CD4-positive, alpha-beta T cell treated with Interleukin-6 for 4 hours (primary cell): ENCODE measurements at places on chromosomes 11 and 22.

DNA sequence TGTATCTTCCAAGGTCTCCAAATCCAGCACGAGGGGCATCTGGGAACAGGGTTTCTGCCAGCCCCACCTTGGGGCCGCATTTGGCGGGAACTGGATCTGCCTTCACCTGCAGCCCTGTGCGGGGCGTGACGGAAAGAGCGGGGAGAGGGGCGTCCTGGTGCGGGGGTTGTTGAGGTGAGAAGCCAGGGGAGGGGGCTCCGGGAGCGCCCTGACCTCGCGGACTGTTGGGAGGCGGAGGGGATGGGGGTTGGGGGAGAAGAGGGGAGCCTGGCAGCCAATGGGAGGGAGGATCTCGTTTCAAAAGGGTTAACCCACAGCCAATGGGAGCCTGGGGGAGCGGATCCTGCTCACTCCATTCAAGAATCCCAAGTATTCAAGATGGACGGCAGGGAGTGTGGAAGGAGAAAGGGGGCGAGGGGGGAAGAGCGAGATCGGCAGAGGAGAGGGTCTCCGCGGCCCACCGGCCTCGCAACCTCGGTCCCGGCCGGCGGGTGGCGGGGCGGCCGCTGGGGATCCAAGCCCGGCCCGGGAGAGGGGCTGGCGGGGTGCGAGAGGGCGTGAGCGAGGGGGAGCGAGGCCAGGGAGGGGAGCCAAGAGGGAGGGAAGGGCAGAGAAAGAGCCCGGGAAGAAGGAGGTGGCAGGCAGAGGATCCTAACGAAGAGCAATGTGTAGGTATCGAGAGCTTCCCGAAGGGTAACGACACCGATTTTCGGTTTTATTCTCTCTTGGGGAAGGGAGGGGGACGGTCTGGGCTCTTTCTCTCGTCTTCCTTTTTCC, 11.5 kb downstream of the YPEL4 start:
- DNase-seq: no peak

GRCh38 chr11:115993590-115993989, 489.4 kb upstream of the CADM1 start:
- no peak for DNase-seq

DNA sequence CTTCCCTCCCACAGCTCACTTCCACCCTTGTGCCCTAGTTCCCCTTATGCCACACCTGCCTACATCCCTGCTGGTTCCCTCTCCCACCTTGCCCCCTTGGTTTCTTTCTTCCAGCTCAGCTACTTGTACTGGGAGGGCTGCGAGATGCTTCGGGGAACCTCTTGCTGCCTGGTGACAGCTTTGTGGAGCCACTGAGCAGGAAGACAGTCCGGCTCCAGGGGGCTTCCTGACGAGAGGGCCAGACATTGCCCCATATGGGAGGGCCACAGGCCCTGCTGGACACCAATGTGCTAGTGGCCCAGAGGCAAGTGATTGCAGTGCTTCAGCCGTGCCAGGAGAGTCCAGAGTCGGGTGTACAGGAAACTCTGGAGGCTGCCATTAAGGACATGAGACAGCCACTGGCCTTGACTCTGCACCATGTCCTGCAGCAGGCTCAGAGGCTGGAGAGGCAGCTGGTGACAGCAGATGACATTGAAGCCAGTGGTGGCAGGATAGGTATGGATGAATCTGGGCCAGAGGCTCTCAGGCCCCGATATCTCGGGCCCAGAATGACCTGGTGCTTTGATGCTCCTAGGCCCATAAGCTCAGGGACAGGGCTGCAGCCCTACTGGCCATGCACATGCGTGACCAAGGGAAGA, 54.3 kb downstream of the BTG4 start:
- DNase-seq: no peak

- DNase-seq: no peak
Observed at GRCh38 chr22:41752011-41752970, 48.2 kb upstream of the CCDC134 start.

GRCh38 chr11:17770048-17770652, 35.6 kb downstream of the KCNC1 start:
- DNase-seq: no peak

DNA sequence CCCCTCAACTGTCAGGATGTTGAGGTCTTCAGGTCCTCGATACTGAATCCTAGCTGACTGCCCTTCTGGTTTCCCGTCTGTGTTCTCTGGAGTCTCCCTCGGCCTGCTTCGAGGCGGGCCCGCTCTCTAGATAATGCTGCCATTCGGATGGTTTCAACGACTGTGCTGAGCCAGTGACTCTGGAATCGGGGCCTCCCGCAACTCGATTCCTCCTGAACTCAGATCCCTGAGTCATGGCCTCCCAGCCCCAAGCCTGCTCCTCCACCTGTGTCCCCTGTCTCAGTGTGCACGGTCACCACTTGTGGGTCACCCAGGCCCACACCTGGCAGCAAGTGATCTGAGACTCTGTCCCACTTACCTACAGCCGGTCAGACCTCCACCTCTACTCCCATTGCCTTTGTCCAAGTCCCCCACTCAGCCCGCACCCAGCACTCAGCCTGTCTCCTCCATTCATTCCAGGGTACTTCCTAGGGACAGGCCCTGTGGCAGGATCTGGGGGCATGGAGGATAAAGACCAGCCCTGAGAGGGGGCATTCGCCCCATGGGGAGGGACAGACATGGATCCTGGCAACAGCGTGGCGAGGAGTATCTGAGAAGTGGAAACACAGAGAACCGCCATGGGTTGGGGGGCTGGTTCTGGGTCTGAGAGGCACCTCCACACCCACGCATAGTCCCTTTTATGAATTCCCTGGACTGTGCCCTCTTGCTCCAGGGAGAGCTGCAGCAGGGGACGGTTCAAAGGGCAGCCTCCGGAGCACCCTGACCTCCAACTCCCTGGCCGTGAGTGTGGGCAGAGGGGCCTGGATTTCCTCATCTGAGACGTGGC, 14.3 kb downstream of the MPST start:
- DNase-seq: no peak

GRCh38 chr11:35494957-35495490, 30.4 kb downstream of the PAMR1 start:
- no peak for DNase-seq

DNA sequence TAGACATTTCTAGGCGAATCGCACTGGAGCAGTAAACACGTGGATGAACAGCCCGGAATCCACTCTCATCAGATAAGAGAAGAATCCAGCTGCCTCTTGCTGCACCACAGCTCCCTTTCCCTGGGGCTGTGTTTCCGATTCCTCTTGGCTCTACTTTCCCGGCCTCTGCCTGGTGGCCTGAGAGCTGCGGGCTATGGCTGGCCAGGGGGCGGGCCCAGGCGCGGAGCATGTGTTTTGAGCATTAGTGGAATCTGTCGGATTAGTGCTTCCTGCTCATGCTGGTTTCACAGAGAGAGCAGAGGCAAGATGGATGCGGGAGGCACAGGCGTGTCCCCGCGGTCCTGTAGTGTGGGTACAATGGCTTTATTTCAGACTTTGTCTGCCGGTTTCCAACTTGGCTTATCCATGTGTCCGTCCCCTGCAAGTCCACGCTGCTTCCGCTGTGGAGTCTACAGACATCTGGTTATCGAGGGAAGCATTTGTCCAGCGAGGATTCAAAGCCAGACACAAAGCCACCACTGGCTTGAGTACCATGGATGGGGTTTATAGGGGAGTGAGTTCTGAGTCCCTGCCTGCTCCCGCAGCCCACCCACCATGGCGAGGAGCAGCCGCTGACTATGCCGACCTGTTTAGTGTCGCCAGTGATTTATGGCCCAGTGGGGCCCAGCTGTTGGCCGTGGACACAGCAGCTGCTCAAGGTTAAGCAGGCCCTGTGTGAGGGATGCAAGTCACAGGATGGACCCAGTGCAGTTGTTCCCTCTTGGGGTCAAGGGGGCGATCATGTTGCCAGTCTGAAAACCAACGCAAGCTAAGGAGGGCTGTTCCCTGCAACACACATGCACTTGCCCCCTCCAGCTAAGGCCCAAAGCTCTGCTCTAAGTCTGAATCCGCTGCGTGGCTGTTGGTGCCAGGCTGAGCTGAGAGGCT, 43.3 kb upstream of the EP300 start:
- DNase-seq: no peak

DNA sequence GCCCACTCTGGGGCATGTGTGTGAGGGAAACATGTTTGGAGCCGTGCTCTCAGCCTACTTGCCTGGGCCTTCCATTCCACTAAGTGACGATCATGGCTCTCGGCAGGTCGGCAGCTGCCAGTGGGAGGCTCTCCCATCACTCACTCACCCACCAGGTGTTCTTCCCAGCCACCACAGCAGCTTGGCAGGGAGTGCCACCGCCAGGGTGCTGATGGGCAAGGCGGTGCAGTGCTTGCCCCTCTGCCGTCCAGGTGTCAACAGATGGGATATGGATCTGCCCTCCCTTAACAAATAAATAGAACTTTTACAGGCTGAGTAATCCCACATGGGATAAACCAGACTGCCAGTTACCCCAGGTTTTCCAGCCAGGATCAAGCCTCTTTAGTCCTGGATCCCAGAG, 205.5 kb upstream of the TMEM45B start:
- DNase-seq: no peak
